Stimulated activated CD4-positive, alpha-beta T cell treated with anti-CD3 and anti-CD28 coated beads, Interleukin-2, amount 100 ng/mL, for 4 hours (primary cell): ENCODE measurements at places on chromosomes 3 and 15.

GRCh38 chr3:189778340-189778950 lies 147.3 kb downstream of the TP63 start:
- DNase-seq, result no peak

DNA sequence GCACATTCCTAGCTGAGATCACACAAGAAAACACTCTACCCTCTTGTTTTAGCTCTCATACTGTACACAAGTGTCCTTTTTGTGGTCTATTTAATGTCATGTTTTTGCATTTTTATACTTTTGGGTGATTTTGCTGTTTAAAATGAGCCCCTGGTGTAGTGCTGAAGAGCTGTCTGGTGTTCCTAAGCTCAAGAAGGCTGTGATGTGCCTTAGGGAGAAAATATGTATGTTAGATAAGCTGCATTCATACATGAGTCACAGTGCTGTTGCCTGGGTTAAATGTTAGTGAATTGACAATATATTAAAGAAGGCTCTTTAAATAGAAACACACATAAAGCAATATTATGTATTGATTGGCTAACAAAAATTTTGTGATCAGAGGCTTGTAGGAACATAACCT lies 387.4 kb upstream of the C2CD4B start:
- DNase-seq, result no peak

DNA sequence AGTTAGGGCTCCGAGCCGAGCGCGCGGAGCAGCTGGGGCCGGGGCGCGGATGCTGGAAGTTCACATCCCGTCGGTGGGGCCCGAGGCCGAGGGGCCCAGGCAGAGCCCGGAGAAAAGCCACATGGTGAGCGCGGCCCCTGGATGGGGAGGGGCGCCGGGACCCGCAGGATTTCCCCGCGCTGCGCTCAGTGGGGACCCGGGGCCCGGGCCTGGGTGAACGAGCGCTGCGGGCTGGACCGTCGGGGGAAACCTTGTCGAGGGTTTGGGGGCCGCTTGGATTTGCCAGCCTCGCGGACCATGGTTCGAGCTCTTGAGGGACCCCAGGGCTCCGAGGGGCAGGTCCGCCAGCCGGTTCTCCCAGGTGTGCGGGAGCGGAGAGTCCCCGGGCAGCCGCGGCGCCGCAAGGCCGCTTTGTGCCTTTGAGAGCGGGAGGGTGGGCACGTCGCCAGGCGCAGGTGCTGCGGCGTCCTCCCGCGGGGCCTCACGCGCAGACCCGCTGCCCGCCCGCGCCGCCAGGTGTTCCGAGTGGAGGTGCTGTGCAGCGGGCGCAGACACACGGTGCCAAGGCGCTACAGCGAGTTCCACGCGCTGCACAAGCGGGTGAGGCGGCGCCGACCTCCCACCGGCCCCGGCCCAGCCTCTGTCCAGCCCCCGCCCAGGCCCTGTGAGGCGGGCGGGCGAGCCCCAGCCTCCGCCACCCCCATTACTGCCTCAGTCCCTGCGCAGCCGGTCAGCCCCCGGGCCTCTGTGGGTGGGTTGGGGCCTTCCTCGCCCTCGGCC lies at the start of gene SNX22:
Gene SNX22, plus strand, starts transcription at position 5 of the 780 bp plus-strand sequence. Its CDS starts 45 bp downstream, at position 50.
- DNase-seq, result no peak

GRCh38 chr15:73674587-73674986 lies 9.6 kb upstream of the CD276 start:
- no peak for DNase-seq

- no peak for DNase-seq
Measured at GRCh38 chr15:72968531-72968922, 83.7 kb upstream of the NEO1 start.

DNA sequence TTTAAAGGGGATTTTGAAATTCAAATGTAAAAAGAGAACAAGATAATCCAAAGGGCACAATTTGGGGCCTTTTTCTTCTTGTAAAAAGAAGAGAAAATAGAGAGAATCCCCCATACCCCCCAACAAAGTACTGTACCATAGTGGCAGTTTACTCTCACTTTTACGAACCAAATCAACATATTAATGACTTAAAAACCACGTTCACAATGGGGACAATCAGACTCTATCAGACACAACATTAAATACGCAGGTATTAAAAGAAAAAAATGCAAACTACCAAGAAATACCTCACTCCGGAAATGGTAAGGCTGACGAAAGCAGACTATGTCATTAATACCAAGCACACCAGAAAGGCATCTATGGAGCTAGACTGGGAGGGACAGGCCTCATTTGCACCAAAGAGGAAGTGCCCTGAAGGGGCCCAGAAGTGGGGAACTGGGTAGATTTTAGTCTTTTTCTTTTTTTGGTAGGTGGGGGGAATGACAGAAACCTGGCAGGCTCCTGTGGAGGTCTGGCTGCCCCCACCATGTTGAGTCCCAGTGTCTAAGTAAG lies 134.3 kb downstream of the TIGIT start:
- no peak for DNase-seq

GRCh38 chr3:85821130-85821756 lies 862.5 kb downstream of the CADM2 start:
- no peak for DNase-seq

DNA sequence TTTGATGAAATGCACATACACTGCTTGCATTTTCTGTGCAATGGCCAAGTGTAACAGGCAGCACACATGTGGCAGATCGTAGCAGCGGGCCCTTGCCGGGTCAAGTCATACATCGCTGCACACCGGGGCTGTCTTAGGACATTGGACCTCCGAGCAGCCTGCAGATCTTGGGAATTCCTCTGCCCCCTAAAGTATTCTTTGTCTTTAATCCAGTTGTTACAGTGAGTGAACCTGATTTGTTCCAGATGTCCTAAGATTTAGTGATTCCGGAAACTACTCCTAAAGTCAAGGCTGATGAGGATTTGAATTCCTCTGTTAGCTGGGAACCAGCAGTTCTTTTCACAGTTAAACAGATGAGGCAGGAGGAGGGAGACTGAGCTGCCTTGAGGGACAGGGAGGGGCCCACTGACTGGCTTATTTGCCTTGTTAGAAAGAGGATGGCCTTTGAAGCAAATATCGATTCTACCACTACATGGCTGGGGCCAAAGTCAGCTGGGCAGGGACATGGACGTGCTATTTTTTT lies 190.7 kb upstream of the CTDSPL start:
- DNase-seq, result no peak

DNA sequence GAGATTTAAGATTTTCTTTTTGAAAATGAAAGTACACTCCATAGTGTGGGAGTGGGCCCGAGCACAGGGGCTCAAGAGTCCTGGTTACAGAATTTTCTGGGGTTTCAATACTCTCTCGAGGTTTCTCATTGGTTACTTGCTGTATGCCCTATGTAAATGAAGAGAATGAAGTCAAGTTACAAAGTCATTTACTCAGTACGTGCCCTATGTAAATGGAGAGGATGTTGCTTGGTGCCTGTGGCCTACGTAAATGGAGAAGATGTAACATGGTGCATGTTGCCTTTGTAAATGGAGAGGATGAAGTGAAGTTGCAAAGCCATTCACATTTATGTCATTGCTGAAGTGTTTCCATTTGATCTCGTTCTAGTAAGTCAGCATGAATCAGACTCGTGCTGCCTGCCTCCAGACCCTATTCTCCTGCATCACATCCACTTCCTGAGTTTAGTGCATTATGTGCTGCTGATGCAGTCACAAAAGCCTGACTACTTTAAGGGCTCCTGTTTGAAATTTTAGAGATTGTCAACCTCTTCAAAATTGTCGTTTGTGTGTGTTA lies 302.0 kb downstream of the ZBBX start:
- no peak for DNase-seq

DNA sequence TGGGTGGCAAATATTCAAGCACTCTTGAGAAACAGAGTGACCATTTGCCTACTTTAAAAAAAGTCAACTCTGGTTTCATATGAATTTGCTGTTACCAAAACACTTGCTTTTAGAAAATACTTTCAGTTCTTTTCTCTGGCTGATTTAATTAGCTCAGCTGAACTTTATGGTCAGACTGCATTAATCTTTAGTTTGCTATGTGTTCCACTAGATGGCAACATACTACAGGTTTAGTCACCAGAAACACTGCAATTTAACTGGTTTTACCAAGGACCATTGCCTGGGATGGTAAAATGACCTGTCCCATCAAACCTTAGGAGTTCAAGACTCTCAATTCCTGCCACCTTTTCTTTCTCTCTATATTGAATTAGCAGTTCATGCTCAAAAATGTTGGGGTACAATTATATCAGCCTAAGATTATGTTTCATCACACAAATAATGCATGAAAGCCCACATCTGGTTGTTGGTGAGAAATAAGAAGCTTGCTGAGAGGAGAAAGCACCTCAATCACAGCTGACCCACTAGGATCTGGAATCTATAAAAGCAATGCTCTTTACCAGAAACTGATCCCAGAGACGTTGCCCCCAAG lies 14.2 kb downstream of the EIF4E3 start:
- DNase-seq, result no peak

DNA sequence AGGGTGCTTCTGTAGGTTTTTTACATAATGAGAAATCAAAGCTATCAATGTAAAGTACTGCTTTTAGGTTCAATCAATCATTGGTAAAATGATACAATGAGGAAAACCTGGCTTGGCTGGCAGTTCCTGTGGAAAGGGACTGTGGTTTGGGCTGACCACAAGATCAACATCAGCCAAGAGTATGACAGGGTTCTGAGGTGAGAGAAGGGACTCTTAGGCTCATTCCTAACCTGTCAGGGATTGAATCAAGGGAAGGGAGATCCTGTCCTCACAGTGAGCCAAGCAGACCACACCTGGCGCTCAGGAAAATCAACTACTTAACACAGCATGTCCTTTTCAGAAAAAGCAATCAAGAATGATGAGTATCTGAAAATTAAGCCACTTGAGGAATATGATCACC lies 111.1 kb downstream of the MAGI1 start:
- DNase-seq, result no peak

- no peak for DNase-seq
Measured at GRCh38 chr3:4570840-4571621, 77.9 kb downstream of the ITPR1 start.

- no peak for DNase-seq
Measured at GRCh38 chr15:68499620-68500312, 67.8 kb upstream of the ITGA11 start.

GRCh38 chr3:14358426-14359211 lies 43.8 kb upstream of the SLC6A6 start:
- DNase-seq, result no peak

GRCh38 chr3:185900228-185900627 lies 37.6 kb downstream of the TRA2B start:
- no peak for DNase-seq

GRCh38 chr15:61253186-61253585 lies 24.1 kb upstream of the RORA start:
- no peak for DNase-seq

DNA sequence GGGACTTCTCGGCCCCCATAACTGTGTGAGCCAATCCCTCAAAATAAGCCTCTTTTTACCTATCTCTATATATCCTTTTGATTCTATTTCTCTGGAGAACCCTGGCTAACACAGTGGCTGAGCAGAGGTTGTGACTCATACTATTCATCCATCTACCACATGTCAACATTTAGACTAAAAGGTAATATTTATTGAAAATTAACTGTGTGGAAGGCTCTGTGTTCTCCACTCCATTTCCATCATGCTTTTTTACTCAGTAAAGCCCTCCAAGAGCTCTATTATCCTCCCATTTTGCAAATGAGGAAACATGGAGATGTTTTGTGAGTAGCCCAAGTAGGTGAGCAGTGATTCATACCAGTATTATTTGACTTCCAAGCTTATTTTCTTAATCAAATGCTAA lies 217.9 kb upstream of the DCBLD2 start:
- DNase-seq, result no peak

DNA sequence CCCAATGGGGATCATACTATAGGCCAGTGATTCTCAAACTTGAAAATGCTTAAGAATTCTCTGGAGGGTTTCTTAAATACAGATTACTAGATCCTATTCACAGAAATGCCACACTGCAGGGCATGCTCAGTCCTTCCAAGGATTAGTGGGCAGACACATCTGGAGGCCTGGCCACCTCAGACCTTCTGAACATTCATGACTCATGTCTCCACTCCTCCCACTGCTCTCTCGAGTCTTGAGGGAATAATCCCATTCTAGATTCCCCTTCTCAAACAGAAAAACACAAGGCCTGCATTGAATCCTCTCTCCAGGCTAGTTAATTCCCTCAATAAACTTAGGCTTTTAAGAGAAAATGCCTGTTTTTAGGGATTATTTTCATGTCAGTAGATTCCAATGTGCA lies 22.1 kb downstream of the ZNF621 start:
- DNase-seq, result no peak

- DNase-seq, result no peak
Measured at GRCh38 chr3:174101244-174101643, 703.7 kb downstream of the NLGN1 start.

GRCh38 chr3:133570139-133570936 lies 3.1 kb upstream of the CDV3 start:
- DNase-seq, result no peak

GRCh38 chr15:60713119-60714084 lies 234.5 kb upstream of the ICE2 start:
- DNase-seq, result no peak

DNA sequence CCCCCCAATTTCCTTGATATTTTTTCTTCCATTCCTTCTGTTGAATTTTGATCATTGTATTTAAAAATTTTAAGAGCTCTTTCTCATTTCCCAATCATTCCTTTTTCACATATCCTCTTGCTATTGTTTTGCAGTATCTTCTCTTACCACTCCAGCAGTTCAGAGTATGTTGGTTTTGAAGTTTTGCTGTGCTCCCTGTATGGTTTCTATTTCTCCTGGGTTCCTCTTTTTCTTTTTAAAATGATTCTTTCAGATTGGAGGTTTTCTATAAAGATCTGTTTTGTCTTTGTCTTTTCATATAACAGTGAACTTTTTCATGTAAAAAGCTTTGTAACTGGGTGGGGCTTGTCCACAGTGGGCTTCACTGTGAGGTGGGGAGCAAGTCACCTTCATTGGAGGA lies 12.8 kb downstream of the USP3 start:
- no peak for DNase-seq

DNA sequence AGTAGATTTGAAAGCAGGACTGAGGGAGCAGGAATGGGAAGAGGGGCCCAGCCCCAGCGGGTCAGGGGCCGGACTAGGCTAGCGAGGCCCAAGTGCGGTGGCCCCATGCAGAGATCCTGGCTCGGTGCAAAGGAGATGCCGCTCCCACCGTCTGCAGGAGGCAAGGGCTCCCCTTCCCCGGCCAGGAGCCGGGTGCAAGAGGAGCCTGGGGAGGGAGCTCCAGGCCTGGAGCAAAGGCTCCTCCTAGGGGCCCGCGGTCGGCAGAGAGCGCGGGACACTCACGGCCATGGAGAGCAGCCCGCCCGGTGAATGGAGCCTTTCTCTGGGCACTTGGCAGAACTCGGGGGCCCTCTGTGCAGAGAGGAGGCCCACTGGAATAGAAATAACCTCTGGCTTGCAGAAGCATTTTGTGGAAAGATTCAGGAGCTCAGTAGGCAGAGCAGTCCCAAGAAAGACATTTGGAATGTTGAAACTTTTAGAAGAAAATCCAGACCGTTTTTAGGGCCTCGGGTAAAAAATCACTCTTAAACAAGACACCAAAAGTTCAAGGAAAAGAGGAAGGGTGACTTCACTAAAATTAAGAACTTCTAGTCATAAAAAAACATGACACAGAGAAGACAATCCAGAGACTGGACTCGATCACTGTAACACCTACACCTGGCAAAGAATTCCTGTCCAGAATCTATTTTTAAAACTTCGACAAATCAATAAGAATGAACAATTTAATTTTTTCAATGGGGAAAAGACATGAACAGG lies 43.0 kb upstream of the USP3 start:
- DNase-seq, result no peak
